Lung (tissue), 17 donors: ENCODE measurements at places on chromosomes 1 and 21. TPM values are rescaled to one million over a fixed set of nuclear protein-coding genes. Genes with fewer than 3 reads are reported as not detected.

MNDA gene
- polyA plus RNA-seq: 8.5 TPM

DMBX1 gene
- polyA plus RNA-seq: not detected

EFNA3 gene
- polyA plus RNA-seq: 1.5 TPM

IRF6 gene
- polyA plus RNA-seq: 9.0 TPM

LCE2C gene
- polyA plus RNA-seq: not detected

RCAN3 gene
- polyA plus RNA-seq: 6.9 TPM

GNG12 gene
- 14.0 TPM for polyA plus RNA-seq

BSND gene
- not detected for polyA plus RNA-seq

AIRE gene
- not detected for polyA plus RNA-seq

ZP4 gene
- not detected for polyA plus RNA-seq

UMODL1 gene
- 0.14 TPM for polyA plus RNA-seq

GBP5 gene
- polyA plus RNA-seq: 35.7 TPM

LYPD8 gene
- polyA plus RNA-seq: not detected

SIPA1L2 gene
- polyA plus RNA-seq: 33.9 TPM

TTLL10 gene
- polyA plus RNA-seq: 4.3 TPM

POMGNT1 gene
- 49.1 TPM for polyA plus RNA-seq

GPA33 gene
- polyA plus RNA-seq: 0.71 TPM
